HEK293T (cell line): ENCODE measurements at places on chromosomes 1 and 21.

GRCh38 chr1:119715542-119715941, 3.8 kb downstream of the PHGDH start:
- peak; percentile 69 for DNase-seq

DNA sequence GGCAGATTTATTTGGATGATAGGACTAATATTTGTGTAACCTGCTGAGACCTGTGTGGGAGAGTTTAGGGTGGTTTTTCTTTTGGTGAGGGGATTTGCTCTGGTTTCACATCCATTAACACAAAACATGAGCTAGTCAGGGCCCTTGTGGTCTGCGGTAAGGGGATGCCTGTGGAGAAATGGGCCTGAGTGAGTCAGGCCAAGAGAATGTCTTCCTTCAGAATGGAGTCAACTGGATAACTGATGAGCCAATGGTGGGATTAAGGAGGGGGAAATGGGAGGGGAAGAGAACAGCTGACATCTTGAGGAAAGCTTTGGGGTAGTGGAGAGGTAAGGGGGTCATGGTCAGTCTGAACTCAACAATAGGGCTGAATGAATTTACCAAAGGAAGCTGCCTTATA, 13.9 kb downstream of the WNT2B start:
- no peak for DNase-seq

GRCh38 chr21:34144224-34144623, 70.8 kb downstream of the MRPS6 start:
- DNase-seq, result no peak

DNA sequence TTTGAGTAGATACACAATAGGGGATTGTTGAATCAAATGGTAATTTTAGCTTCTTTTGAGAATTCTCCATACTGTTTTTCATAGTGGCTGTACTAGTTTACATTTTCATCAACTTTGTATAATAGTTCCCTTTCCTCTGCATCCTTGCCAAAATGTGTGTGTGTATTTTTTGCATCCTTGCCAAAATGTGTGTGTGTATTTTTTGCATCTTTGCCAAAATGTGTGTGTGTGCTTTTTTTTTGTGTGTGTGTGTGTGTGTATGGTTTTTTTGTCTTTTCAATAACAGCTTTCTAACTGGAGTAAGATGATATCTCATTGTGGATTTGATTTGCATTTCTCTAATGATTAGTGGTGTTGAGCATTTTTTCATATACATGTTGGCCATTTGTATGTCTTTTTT, 105.4 kb downstream of the ATP6V1G3 start:
- no peak for DNase-seq

DNA sequence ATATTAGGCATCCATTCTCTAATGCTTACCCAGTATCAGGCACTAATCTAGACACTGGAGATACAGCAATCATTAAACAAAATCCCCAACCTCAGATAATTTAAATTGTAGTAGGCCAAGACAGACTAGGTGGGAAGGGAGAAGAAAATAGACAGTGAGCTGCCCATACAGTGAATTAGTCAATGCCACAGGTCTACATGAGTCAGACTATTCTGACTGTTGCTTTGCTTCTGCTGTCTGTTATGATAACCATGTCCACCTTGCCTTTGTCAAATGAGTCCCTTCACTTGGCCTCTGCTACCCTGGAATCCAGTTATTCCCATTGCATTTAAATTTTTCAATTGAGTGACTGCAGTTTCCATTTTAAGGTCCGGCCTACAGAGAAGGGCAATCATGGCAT, 59.5 kb downstream of the PIK3R3 start:
- no peak for DNase-seq

GRCh38 chr1:19423130-19423529, 62.2 kb downstream of the CAPZB start:
- no peak for DNase-seq

DNA sequence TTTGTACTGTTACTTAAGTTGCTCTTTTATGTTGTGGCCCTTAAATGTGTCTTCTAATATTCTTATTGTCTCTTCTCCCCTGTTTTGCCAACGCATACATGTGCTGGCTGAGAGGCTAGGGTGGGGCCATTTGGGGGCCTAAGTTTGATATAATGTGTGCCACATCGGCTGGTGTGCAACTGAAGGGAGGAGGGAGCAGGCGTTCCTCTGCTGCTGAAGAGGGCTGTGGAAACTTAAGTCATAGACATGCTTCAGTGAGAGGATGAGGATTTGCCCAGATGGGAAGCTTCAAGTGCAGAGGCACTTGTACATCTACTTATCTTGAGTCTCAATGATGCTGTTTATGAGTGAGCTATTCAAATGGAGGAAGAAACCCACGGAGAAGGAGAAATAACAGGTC, 630.6 kb downstream of the LMO4 start:
- no peak for DNase-seq
